ENCODE measurements at places on chromosomes 4 and X.

DNA sequence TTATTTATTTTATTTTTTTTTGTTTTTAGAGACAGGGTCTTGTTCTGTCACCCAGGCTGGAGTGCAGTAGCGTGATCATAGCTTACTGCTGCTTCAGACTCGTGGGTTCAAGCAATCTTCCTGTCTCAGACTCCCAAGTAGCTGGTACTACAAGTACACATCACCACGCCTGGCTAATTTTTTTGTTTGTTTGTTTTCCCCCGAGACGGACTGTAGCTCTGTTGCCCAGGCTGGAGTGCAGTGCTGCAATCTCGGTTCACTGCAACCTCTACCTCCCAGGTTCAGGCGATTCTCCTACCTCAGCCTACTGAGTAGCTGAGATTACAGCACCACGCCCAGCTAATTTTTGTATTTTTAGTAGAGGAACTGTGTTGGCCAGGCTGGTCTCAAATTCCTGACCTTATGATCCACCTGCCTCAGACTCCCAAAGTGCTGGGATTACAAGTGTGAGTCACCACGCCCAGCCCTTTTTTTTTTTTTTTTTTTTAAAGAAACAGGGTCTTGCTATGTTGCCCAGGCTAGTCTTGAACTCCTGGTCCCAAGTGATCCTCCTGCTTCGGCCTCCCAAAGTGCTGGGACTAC, 32.2 kb downstream of the COPS4 start:
- H3K27me3 ChIP-seq: no peaks in the 10 kb centered on the region
- no peaks in the 10 kb centered on the region for H3K4me1 ChIP-seq
- H3K36me3 ChIP-seq: peaks cover 16% of the 10 kb centered on the region
- no peak overlapping the region for H3K27ac ChIP-seq
- no peak for DNase-seq

GRCh38 chr4:148054275-148054674, 322.4 kb downstream of the ARHGAP10 start:
- DNase-seq: no peak
- H3K27ac ChIP-seq: no peak overlapping the region
- H3K4me1 ChIP-seq: peaks cover 5% of the 10 kb centered on the region

DNA sequence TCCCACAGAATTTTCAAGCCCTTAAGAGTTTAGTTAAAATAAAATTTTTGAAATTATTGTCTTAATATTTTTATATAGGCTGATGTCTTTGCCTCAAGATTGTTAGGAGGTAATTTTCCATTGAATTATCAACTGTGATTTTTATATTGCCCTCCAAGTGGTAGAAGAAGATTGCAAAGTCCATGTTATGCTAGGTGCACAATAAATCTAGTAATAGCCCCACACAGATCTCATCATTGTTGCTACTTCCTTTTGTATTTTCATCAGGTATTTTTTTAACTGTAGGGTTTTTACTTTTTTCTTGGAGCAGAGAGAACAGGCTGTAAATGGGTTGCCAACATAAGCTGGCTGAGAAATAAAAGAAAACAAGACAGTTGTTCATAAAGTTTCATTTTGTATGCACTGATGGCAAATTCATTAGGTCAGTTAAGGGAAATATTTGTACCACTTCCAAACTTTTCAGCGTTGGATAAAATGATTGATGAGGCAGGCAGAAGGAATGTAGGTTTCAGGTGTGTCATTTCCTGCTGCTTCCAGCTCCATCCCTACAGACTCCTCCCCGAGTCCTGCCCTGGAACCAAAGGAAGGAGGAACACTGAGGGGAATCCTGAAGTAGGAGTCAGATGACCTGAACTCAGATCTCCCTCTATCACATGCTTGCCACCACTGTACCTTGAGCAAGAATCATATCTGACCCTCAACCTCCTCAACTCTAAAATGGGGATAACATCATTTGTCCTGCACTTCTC, 105.5 kb downstream of the PRRG1 start:
- H3K27ac ChIP-seq: no peak overlapping the region
- no peak overlapping the region for H3K4me3 ChIP-seq
- H3K36me3 ChIP-seq: peaks cover 23% of the 10 kb centered on the region
- no peaks in the 10 kb centered on the region for H3K27me3 ChIP-seq

GRCh38 chr4:123398066-123398852, 1.7 kb downstream of the SPRY1 start:
- no peaks in the 10 kb centered on the region for H3K27me3 ChIP-seq
- H3K4me1 ChIP-seq: no peaks in the 10 kb centered on the region
- H3K36me3 ChIP-seq: peaks cover 20% of the 10 kb centered on the region
- H3K27ac ChIP-seq: no peak overlapping the region
- H3K4me3 ChIP-seq: peak overlapping the region; percentile 98

GRCh38 chr4:57943682-57944081, 833.5 kb upstream of the IGFBP7 start:
- DNase-seq: no peak
- H3K4me1 ChIP-seq: no peaks in the 10 kb centered on the region
- H3K27me3 ChIP-seq: no peaks in the 10 kb centered on the region

GRCh38 chr4:157045507-157046127, 30.3 kb upstream of the GLRB start:
- peak; percentile 42 for DNase-seq
- no peak overlapping the region for H3K27ac ChIP-seq
- H3K27me3 ChIP-seq: no peaks in the 10 kb centered on the region
- no peaks in the 10 kb centered on the region for H3K4me1 ChIP-seq
- H3K4me3 ChIP-seq: no peak overlapping the region

GRCh38 chr4:81923140-81923539, 450.7 kb downstream of the HNRNPD start:
- H3K4me1 ChIP-seq: no peaks in the 10 kb centered on the region
- no peaks in the 10 kb centered on the region for H3K36me3 ChIP-seq
- H3K27me3 ChIP-seq: no peaks in the 10 kb centered on the region

DNA sequence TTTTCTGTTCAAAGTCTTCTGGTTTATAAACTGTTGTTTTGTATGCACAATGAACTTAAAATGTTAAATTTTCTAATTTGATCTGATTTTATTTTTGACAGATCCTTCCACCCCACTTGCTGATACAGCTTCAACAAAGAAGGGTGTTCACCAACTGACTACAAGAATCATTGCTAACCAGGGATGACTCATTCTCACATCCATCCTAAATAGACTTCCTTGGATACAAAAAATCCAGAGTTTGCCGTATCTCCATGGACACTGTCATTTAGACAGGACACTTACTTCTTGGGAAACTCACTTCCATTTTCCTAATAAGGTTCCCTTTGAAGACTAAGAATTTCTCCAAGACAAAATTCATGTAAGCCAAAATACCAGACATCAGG, 111.6 kb upstream of the NWD2 start:
- no peak overlapping the region for H3K27ac ChIP-seq
- H3K4me3 ChIP-seq: no peak overlapping the region
- no peaks in the 10 kb centered on the region for H3K36me3 ChIP-seq
- no peak for DNase-seq

DNA sequence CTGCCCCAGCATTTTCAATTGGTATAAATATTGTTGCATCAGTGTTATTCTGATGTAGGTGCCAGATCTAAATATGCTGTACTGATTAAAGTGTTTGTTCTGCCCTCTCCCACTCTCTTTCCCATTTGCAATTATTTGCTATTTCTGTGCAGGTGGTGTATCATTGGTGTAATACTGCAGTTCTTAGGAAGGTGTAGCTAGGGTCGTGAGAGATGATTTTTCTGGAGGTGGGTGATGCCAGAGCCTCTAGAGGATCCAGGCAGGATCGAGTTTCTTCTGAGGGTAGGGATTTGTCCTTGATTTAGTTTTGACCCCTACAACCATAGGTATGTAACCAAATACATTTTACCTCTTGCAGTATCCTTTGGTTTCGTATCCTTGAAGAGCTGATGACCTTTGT, 1.9 kb downstream of the SMAD1 start:
- H3K4me1 ChIP-seq: no peaks in the 10 kb centered on the region
- DNase-seq: no peak
- H3K36me3 ChIP-seq: peaks cover 3% of the 10 kb centered on the region
- no peaks in the 10 kb centered on the region for H3K27me3 ChIP-seq

DNA sequence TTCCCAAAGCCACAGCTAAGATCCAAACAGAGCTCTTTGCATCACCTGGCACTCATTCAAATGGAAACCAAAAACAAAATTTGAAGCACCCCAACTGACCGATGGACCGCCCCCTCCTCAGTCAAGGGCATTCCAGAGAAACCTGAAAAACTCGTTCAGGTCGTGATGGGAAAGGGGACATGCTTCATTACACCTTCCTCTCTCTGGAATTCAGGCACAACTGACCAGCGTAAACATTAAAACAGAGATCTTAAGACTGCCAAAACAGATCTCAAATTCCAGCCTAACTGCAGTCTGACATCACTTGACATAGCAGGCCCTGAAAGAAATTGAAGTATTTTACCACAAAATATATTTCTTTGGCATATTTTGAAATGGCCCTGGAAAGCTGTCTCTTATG, 28.5 kb downstream of the PTTG2 start:
- no peak for DNase-seq
- peaks cover 10% of the 10 kb centered on the region for H3K4me1 ChIP-seq
- H3K27me3 ChIP-seq: no peaks in the 10 kb centered on the region
- H3K36me3 ChIP-seq: peaks cover 7% of the 10 kb centered on the region
- H3K27ac ChIP-seq: no peak overlapping the region

DNA sequence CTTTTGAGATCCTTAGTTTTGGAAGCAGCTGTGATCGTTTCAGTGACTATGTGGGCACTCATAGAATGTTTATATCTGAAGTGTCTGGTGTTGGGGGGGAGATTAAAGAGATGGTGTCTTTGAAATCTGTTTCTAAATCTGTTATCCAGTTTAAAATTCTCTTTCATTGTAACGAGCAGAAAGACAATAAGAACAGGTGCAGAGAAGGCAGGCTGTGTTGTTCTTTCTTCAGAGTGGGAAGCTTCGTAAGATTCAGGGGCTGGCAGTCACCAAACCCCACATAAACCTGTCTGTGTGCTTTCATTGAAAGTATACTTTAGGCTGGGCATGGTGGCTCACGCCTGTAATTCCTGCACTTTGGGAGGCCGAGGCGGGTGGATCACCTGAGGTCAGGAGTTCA, 16.3 kb upstream of the DHRSX start:
- H3K4me1 ChIP-seq: no peaks in the 10 kb centered on the region
- H3K4me3 ChIP-seq: no peak overlapping the region
- DNase-seq: no peak
- H3K36me3 ChIP-seq: no peaks in the 10 kb centered on the region
- no peak overlapping the region for H3K27ac ChIP-seq

DNA sequence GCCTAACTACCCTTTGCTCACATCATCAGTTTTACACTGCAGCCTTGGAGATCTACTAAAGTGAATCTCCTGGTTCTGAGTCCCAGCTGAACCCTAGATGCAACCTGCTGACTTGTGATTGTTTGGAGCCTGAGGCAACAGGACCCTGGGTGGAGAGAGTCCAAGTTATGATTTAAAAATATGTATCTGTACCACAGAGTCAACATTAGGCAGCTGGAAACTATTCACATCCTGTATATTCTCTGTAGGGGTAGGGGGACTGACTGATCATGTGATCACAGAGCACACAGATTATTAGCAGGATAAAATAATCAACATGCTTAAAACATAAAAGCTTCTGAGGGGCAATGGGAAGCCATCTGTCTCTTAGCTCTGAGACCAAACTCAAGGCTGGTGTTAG, 52.1 kb downstream of the CT47B1 start:
- no peaks in the 10 kb centered on the region for H3K4me1 ChIP-seq
- peaks cover 9% of the 10 kb centered on the region for H3K27me3 ChIP-seq
- no peak overlapping the region for H3K4me3 ChIP-seq
- H3K36me3 ChIP-seq: no peaks in the 10 kb centered on the region
- H3K27ac ChIP-seq: no peak overlapping the region
- DNase-seq: no peak

DNA sequence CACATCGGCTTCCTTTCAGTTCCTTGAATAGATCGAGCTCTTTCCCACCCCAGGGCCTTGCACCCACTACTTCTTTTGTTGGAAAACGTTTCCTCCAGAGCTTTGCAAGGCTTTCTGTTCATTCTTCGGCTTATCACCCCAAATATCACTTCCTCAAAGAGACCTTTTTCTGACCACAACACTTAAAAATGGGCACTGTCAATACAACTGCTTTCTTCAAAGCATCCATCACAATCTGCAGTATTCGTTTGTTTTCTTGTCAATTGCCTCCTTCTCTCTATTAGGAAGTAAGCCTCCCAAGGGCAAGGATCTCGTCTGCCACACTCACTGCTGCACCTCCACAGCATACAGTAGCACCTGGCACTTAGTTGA, 17.7 kb upstream of the CENPU start:
- H3K4me3 ChIP-seq: no peak overlapping the region
- no peaks in the 10 kb centered on the region for H3K27me3 ChIP-seq
- no peak for DNase-seq
- H3K27ac ChIP-seq: no peak overlapping the region

- no peak overlapping the region for H3K27ac ChIP-seq
- no peaks in the 10 kb centered on the region for H3K27me3 ChIP-seq
- H3K4me1 ChIP-seq: no peaks in the 10 kb centered on the region
- DNase-seq: no peak
These were observed 264.3 kb downstream of the RAPGEF2 start for GRCh38 chr4:159366966-159367780.

DNA sequence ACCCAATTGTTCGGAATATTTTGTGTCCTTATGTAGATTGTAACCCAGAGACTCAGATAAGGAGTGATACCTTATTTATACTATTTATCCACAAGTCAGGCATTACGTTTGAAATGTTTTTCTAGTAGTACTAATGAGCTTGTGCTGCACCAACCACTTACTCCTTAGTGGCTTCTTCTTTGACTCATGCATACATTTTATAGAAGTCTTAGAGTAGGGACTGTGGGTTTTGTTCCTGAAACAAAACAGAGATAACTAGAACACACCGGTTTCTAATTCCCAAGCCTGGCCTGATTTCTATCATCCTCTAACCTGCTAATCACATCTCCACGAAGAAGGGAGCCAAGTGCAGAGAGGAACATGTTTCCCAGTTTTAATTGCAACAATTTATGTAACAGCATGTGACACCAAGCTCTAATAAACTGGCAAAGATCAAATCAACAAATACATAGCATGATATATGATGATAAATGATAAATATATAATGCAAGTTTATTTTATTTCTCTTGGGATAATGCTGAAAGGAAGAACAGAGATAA, 32.3 kb downstream of the MGARP start:
- no peaks in the 10 kb centered on the region for H3K36me3 ChIP-seq
- H3K27me3 ChIP-seq: no peaks in the 10 kb centered on the region
- H3K4me3 ChIP-seq: no peak overlapping the region
- peaks cover under 1% of the 10 kb centered on the region for H3K4me1 ChIP-seq
- H3K27ac ChIP-seq: no peak overlapping the region

DNA sequence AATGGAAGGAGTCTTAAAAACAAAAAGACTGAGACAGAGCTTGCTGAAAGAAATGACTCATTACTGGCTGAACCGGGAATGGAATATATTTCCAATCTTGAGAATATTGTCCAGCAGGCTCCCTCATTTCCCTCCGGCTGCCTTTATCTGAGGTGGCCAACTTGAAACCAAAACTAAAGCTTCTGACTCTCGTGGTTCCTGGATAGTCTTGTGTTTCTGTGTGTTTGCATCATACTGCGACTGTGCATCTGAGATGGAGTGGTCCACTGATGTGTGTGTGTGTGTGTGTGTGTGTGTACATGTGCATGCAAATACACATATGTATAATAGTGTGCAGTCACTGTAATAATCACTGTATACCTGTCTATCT, 145.6 kb upstream of the SCML1 start:
- H3K4me1 ChIP-seq: no peaks in the 10 kb centered on the region
- H3K36me3 ChIP-seq: no peaks in the 10 kb centered on the region
- no peaks in the 10 kb centered on the region for H3K27me3 ChIP-seq
- no peak overlapping the region for H3K27ac ChIP-seq
